ENCODE measurements at places on chromosomes 5 and 9.

GRCh38 chr9:92947268-92948037 is at the start of gene FGD3:
TSS of gene FGD3 (plus strand) at chr9:92947523. CDS start at chr9:92976257, 28,734 bp downstream.
- no peak for DNase-seq

DNA sequence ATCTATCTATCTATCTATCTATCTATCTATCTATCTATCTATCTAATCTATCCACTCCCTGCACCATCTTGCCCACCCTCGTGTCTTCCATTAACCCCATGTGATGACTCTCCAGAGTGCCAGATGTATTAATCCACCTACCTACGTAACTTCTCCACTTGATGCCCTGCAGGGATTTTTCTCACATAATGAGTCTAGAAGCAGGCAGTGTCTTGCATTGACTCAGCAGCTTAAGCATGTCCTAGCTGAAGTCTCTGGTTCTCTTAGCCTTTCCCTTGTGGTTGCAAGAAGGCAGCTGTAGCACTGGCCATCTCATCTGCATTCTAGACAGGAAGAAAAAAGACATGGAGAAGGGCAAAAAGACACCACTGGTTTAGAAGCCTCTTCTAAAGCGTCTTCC is 96.7 kb upstream of the ALDH1B1 start:
- no peak for DNase-seq

DNA sequence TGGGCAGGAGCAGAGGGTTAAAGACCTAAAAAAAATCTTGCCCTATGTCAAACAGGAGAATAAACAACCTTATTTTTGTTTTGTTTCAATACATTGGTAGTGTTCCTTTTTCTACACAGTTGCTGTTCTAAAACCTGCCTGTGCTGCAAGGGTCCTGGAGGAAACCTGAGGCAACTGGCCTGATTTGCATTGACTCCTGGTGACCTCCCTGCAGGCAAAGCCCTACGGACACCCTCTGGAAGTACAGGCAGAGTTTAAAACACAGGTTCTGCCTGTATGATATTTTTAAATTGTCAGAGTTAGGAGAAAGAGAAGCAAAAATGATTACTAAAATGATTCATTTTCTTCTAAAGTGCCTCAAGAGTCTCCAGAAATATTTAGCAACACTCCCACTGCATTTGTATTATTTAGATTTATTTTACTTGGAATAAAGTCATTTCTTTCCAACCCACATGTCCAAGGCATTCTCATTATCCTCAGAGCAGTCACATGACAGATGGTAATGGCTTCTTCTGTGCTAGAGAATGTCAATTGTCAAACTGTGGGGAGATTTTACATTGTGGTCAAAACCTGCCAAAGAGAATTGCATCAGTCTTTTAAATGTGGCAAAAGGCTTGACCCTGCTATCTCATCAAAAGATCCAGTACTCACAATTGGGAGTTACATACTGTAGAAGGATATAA is 559.6 kb downstream of the CETN3 start:
- no peak for DNase-seq

DNA sequence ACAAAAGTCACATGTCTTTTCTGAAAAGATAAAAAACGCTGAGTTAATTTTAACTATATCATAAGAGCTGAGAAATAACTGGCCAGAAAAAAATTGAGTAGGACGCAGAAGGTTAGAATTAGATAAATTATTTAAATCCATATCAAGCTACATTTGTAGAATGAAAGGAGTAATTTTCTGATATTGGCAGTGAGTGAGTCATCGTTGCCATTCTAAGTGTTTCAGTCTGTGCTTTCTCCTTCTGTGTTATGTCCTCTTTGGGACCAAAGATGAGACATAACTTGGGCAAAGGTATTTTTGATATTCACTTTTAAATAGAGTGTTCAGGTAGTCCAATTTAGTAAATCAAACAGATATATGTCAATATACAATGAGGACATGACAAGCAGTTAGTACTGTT is 34.4 kb upstream of the KCNN2 start:
- DNase-seq, result no peak

GRCh38 chr9:132990781-132991180 is 12.3 kb downstream of the GFI1B start:
- DNase-seq, result no peak

GRCh38 chr5:172929371-172929838 is 29.8 kb upstream of the RPL26L1 start:
- DNase-seq, result no peak

DNA sequence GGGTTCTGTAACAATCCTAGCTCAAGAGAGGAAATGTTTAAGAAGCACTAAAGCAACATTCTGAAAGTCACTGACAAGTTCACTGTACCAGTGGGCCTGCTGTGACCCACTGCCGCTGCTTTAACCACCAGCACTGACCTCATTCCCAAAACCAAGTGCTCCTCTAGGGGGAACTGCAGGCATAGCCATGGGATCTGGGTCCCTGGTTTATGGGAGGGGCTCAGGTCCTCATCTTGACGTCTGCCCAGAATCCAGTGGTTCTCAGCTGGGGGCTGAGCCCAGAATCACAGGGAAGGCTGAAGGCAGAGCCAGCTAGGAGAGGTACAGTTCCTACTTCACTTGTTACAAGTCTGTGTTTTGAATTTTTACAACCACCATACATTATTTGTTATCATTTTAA is 36.1 kb upstream of the SLC2A8 start:
- DNase-seq, result no peak

GRCh38 chr5:2685651-2686272 is 65.7 kb downstream of the IRX2 start:
- DNase-seq, result no peak
